ENCODE measurements at places on chromosomes 3 and 15.

DNA sequence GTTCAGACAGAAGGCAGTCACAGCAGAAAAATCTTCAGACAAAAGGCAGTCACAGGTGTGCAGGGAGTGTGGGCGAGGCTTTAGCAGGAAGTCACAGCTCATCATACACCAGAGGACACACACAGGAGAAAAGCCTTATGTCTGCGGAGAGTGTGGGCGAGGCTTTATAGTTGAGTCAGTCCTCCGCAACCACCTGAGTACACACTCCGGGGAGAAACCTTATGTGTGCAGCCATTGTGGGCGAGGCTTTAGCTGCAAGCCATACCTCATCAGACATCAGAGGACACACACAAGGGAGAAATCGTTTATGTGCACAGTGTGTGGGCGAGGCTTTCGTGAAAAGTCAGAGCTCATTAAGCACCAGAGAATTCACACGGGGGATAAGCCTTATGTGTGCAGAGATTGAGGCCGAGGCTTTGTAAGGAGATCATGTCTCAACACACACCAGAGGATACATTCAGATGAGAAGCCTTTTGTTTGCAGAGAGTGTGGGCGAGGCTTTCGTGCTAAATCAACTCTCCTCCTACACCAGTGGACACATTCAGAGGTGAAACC, 27.6 kb downstream of the ZNF589 start:
- peak; percentile 96 for ATAC-seq

GRCh38 chr3:115239717-115240116, 92.6 kb upstream of the ZBTB20 start:
- ATAC-seq = no peak

GRCh38 chr15:69795601-69796000, 302.1 kb downstream of the TLE3 start:
- ATAC-seq = no peak

DNA sequence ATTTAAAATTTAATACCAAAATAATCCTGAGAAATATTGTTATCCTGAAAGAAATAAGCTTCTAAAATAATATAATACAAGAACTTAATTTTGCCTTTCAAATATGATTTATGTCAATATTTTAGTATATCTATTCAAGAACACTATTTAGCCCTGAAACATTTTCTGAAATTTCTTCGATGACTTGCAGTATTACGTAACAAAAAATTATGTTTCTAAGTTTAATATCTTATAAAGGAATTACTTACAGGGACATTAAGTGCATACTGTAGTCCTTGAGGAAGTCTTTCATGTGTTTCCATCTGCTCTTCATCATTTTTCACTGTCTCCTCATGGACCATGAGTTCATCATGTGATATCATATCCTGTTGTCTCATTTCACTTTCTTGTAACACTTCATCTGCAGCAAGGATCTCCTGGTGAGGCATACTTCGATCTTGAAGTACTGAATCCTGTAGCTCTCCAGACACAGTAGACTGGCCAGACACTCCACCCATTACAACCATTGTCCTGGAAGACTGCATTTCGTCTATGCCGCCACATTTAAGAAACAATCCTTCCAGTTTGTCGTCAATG, 62.0 kb downstream of the ZNF148 start:
- no peak for ATAC-seq

DNA sequence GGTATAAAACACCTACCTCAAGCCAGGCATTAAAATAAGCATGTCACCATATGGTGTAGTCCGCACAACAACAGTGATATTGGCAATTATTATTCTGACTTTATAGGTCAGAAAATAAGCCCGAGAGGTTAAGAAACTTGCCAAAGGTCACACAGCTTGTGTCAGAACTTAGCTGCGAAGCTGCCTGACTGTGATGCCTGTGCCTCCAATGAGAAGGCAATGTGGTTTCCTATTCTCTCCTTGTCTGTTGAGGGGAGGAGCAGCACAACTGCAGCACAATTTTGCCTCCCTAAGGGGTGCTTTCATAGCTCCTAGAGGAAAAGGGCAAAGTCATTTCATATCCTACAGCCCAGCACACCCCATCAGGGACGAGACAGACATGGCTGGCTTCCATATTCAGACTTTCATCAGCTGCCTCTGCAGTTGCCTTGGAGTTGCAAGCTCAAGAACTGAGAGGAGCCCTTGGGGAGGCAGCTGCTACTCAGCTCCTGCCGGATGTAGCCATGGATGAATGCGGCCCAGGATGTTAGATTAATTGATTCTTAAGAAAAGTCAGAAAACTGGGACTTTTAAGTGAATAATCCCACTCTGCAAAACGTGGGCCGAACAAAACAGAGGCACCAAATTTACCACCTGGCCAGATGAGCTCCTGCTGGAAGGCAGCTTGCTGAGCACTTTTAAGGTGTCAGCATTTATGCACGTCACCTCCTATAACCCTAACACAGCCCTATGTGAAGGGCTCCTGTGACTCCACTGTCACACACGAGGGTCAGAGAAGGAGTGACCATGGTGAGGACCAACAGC, 38.5 kb downstream of the MYO5C start:
- ATAC-seq = peak; percentile 27

DNA sequence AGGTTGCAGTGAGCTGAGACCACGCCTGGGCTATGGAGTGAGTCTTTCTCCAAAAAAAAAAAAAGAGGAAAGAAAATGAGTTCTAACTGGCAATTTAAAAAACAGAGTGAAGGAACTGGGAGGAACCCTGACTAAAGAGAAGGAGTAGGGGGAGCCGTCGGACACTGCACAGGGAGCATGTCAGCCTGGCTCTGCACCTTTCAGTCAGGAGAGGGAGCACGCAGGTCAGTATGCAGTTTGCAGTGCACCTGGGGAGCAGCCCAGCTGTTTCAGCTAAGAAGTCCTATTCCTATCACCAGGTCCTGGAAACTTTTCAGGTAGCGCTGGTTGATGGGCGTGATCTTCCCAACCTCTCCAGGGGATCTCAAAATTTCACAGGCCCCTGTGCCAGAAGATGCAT, 14.9 kb upstream of the ZXDC start:
- ATAC-seq = no peak

GRCh38 chr3:157327018-157327417, 109.6 kb upstream of the PTX3 start:
- ATAC-seq = no peak

DNA sequence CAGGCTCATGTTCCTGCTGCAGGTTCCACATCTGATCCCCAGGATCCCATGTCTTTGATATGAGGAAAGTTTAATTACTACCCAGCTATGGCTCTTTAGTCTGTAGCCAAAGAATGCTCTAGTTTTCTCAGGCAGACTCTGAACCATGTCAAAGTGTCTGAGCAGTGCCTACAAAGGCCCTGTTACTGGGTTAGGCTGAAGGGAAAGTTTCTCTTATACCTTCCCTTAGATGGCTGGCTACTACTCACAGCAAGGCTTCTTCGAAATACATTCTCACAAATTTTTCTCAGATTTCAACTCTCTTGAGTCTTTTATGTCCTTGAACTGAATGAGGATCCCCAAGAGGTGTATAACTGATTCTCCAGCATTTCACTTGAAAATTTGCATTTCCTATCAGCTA, 102.4 kb downstream of the NR1D2 start:
- no peak for ATAC-seq

- ATAC-seq = no peak
Observed at GRCh38 chr15:55750706-55751105, 7.8 kb upstream of the PRTG start.

- ATAC-seq = no peak
Observed at GRCh38 chr3:166472015-166472414, 634.8 kb upstream of the BCHE start.

- ATAC-seq = no peak
Observed at GRCh38 chr15:35987056-35987455, 441.1 kb upstream of the DPH6 start.

- no peak for ATAC-seq
Observed at GRCh38 chr3:94616833-94617232, 554.0 kb downstream of the NSUN3 start.

GRCh38 chr3:46408853-46409252, 1.8 kb downstream of the CCRL2 start:
- no peak for ATAC-seq

DNA sequence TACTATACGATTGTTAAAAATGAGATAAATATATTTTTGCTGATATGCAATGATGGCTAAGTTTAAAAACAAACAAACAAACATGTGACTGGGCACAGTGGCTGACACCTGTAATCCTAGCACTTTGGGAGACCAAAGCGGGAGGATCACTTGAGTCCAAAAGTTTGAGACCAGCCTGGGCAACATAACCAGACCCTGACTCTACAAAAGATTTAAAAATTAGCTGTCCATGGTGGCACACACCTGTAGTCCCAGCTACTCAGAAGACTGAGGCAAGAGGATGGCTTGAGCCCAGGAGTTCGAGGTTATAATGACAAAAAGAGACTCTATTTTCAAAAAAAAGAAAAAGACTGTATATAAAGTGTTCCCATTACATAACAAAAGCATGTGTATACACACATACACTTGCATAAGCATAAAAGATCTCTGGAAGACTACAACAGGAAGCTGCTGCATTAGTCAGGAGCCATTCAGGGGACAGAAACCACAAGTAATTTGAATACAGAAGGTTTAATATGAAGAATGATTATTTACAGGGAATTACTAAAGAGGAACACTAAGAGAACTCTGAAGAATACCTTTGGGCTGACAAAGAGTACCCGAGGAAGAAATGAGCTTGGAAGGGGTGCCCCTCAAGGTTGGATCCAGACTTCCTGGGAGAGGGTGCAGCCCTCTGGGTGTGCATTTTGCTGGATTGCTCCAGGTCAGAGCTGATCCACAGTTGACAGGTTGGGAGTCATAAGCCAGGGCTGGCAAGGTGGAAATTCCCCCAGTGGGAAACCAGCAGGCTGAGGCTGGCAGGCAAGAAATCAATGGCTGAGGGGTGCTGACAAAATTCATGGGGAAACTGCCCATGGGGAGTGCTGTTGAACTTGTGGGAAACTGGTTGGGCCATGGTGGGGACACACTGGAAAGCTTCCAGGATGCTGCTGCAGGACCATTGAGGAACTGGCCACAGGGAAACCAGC, 9.3 kb upstream of the TM4SF18 start:
- no peak for ATAC-seq

GRCh38 chr3:52651592-52651991, 34.1 kb downstream of the PBRM1 start:
- ATAC-seq = no peak

DNA sequence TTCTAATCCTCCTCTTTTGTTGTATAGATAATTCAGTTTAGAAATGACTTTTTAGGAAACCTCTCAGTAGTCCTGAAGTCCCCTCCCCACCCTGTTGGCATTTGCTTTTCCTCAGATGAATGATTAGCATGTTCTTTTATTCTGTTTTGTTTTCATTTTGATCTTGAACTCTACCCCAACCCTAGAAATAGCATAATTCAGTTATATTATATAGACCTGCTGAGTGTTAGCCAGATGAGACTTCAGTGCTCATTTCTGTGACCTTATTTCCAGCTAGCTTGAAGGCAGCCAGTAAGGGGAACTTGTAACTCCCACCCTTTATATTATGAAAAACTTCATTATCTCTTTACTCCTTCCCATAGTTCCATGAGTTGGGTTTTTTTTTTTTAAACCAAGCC, 41.2 kb downstream of the SNRK start:
- ATAC-seq = no peak

DNA sequence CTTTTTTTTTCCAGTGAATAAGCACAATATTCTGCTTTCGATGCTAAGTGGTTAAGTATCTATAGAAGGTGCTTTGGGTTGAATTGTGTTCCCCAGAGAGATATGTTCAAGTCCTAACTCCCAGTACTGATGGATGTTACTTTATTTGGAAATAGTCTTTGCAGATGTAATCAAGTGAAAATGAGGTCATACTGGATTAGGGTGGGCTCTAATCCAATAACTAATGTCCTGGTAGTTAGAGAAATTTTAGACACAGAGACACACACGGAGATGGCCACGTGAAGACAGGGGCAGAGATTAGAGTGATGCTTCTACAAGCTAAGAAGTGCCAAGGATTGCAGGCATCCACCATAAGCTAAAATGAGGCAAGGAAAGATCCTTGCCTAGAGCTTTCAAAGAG, 662.3 kb downstream of the NAALADL2 start:
- ATAC-seq = no peak

GRCh38 chr15:65833501-65834205, 35.6 kb upstream of the RAB11A start:
- ATAC-seq = no peak

DNA sequence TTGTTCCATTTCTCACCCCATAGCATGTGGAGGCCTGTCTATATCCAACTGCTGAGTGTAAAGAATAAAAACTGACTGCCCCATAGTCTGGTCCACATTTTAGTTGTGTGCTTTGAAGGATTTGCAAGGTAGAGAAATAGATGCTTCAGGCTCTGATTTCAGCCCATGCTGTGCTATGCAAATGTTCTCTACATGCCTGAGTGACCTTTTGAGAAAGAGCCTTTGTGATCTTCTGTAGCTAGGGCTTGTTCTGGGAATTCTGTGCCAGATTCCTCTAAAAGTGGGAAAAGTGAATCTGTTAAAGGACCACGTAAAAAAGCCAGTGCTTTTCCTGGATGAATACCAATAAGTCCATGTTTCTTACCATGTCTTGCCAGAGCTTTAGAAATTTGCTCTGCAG, 5.2 kb downstream of the KCTD6 start:
- no peak for ATAC-seq

DNA sequence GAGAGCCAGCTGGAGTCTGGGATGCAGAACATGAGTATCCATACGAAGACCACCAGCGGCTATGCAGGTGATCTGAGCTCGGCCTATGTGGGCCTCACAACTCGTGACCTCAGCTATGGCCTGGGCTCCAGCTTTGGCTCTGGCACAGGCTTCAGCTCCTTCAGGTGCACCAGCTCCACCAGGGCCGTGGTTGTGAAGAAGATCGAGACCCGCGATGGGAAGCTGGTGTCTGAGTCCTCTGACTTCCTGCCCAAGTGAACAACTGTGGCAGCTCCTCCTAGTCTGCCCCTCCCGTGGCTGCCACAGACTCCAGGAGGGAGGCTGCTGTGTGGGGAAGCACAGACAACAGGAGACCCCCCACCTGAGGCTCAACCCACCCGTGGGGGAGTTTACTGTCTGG, 3.6 kb upstream of the KPNA4 start:
- ATAC-seq = no peak

GRCh38 chr15:74337607-74338211, 29.7 kb downstream of the CYP11A1 start:
- no peak for ATAC-seq

DNA sequence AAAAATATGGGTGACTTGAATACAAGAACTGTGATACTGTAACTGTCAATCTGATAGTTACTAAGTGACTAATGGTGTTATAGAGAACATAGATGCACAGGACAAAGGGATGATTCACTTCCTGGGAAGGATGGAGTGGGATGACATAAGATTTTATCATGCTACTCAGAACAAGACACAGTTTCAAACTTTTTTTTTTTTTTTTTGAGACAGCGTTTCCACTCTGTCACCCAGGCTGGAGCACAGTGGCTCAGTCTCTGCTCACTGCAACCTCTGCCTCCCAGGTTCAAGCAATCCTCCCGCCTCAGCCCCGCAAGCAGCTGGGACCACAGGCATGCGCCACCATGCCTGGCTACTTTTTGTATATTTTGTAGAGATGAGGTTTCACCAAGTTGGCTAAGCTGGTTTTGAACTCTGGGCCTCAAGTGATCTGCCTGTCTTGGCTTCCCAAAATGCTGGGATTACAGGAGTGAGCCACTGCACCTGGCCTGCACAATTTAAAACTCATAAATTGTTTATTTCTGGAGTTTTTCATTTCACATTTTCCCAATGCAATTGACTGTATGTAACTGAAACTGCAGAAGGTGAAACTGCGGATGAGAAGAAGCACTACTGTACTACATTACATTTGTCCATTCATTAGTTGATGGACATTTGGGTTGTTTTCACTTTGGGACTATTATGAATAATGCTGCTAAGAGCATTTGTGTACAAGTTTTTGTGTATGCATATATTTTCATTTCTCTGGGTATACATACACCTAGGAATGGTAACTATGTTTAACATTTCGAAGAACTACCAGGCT, 40.6 kb downstream of the ADIPOQ start:
- ATAC-seq = peak; percentile 96

GRCh38 chr3:190497811-190498210, 16.1 kb upstream of the IL1RAP start:
- no peak for ATAC-seq

All from activated CD4-positive, CD25-positive, alpha-beta regulatory T cell treated with anti-CD3 and anti-CD28 coated beads, Interleukin-2, amount 50 U/mL, for 24 hours (primary cell).